Fibroblast of skin of left biceps (primary cell): ENCODE measurements at places on chromosomes 13 and 19.

GRCh38 chr19:12052091-12052496 is 667 bp downstream of the ZNF878 start:
- DNase-seq, result no peak

DNA sequence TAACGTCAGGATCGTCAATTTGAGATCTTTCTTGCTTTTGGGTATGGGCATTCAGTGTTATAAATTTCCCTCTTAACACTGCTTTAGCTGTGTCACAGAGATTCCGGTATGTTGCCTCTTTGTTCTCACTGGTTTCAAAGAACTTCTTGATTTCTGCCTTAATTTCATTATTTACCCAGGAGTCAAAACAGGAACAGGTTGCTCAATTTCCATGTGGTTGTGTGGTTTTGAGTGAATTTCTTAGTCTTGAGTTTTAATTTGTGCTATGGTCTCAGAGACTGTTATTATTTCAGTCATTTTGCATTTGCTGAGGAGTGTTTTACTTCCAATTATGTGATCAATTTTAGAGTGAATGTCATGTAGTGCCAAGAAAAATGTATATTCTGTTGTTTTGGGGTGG is 153.1 kb downstream of the PCDH17 start:
- DNase-seq, result no peak

- DNase-seq, result no peak
These were observed 1.9 kb downstream of the LTBP4 start for GRCh38 chr19:40603071-40603388.

GRCh38 chr19:7602240-7602934 is 6.7 kb downstream of the CAMSAP3 start:
- DNase-seq, result no peak

- DNase-seq, result peak; percentile 26
These were observed 20.9 kb downstream of the CAPS start for GRCh38 chr19:5934774-5935472.

DNA sequence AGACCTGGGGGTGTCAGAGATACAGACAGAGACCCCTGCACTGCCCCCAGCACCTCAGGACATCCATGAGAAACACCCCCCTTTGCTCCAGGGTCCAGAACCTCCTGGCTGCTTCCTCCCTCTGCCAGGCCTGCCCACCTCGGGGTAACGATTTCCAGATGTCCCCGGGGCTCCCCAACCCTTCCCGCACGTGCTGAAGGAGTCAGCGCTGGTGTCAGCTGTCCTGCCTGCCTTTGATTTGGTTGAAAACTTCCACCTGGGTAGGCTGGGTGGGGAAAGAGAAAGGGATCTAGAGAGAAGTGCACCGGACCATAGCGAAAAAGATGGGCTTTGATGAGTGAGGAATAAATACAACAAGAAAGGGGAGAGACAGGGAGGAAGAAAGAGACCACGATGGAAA is 1.5 kb upstream of the CGB7 start:
- DNase-seq, result no peak

DNA sequence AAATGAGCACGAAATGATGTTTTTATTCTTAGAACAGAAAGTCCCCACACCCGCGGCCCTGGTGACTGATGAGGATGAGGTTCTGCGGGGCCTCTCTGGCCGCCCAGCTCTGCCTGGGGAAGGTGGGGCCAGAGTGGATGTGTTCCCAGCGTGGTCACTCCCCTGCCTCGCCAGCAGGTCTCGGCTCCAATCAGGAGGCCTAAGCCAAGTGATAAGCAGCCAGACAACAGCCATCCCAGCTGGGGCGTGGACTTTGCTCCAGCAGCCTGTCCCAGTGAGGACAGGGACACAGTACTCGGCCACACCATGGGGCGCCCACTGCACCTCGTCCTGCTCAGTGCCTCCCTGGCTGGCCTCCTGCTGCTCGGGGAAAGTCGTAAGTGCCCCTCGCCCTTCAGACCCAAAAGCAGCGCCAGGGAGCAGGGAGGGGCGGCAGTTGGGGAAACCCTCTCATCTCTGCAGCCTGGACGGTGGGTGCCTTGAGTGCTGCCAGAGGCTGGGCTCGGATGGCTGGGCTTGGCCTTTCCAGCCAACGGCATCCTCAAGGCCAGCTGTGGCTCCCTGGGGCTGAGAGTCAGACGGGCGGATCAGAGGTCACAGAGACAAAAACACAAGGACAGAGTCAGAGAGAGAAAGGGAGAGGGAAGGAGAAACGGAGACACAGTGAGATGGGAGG is at the start of gene F10:
F10 (plus strand) TSS at position 250 of the 676 bp plus-strand sequence; CDS start at position 307, 57 bp downstream.
- no peak for DNase-seq

- no peak for DNase-seq
These were observed 40.5 kb downstream of the GATAD2A start for GRCh38 chr19:19445911-19446361.

DNA sequence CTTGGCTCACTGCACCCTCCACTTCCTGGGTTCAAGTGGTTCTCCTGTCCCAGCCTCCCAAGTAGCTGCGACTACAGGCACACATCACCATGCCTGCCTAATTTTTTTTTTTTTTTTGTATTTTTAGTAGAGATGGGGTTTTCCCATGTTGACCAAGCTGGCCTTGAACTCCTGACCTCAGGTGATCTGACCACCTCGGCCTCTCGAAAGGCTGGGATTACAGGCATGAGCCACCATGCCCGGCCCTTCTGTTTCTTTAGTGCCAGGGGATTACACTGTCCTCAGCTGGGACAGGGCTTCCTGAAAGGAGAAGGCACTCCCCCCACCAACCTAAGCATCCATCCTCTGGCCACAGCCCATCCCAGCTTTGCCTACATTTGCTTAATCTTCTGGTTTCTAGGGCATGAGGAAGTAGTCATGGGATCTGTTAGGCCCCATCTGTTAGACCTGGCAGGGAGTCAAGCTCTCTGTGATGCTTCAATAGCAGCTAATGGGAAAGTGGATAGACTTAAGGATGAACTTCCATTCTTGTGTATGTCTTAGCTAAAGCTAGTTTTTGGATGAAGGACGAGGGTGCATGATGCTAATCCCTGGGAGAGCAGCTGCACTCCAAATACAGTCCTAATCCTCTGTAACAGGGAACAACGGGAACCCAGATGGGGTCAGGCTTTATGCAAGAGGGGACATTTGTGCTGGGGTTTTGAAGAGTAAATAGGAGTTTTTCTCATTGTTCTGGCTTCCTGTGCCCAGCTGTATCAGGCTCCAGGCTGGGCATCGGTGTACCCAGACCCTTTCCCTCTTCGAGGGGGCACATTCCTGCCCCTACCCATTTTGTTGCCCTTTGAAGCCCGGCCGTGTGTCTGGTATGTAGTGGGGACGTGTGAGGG is 2.6 kb downstream of the VAV1 start:
- DNase-seq, result no peak

GRCh38 chr19:38989066-38989605 is 13.6 kb upstream of the FBXO17 start:
- DNase-seq, result no peak

GRCh38 chr13:113618455-113618854 is 33.9 kb downstream of the TFDP1 start:
- DNase-seq, result no peak

DNA sequence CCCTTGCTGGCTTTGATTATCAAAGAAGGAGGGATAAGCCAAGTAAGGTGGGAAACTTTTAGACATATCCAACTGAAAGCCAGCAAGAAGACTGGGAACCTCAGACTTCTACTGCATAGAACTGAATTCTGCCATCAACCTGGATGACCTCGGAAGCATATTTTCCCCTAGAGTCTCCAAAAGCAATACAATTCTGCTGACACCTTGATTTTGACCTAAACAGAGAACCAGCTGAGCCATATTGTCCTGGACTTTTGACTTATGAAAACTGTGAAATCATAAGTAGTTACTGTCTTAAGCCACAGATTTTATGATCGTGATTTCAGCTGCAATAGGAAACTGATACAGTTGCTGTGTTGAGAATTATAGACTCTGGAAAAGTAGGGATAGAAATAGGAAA is 227.6 kb downstream of the PCDH20 start:
- no peak for DNase-seq

DNA sequence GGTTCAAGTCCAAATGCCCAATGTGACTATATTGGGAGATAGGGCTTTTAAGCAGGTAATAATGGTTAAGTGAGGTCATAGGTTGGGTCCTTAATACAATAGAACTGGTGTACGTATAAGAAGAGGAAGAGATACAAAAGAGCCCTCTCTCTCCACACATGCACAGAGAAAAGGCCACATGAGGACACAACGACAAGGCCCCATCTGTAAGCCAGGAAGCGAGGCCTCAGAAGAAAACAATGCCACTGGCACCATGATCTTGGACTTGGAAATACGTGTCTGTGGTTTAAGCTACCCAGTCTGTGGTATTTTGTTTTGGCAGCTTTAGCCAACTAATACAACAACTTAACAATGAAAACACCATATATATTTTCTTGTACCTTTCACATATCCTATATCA is 23.4 kb upstream of the RFC3 start:
- DNase-seq, result no peak

- no peak for DNase-seq
These were observed 7.1 kb upstream of the ZNF90 start for GRCh38 chr19:20070691-20071090.

GRCh38 chr13:99218545-99218944 is 17.9 kb downstream of the UBAC2 start:
- DNase-seq, result no peak

GRCh38 chr19:50922317-50922853 is 11.2 kb upstream of the KLK4 start:
- DNase-seq, result peak; percentile 29

DNA sequence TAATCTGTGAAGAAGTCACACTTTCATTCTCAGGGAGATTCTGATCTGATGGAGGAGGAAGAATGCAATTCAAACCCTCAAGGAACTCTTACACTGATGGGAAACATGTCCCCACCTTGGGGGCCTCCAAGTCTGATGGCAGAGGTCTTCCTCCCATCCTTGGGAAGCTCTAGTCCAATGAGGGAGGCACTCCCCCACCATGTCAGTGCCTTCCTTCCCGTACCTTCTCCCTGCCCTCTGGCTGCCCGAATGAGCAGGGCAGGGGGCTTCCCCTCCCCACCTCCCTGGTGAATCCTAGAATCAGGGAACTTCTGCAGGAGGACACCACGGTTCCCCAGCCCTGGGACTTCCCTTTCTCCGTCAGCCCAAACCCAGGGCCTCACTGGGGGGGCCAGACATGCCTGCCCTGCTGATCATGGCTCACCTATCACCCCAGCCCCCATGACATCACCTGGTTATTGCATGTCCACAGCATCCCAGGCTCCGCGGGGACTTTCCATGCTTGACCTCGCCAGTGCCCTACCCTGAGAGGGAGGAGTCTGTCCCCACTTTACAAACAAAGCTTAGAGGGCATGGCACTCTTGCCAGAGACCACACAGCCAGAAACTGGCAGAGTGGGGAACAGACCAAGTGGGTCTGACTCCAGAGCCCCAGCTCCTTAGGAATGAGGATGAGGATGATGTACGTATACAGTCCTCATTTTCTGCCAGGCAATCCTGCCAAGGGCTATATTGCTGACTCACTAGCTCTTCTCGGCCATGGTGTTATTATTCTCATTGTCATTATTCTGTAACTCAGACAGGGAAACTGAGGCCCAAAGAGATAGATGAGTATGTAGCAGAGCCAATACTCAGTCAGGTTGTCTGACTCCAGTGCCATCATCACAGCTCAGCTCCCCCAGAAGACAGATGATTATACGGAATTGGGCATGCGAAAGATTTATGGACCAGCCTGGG is 9.6 kb upstream of the BCL3 start:
- no peak for DNase-seq

GRCh38 chr13:40812724-40813445 is 23.5 kb downstream of the SLC25A15 start:
- no peak for DNase-seq

DNA sequence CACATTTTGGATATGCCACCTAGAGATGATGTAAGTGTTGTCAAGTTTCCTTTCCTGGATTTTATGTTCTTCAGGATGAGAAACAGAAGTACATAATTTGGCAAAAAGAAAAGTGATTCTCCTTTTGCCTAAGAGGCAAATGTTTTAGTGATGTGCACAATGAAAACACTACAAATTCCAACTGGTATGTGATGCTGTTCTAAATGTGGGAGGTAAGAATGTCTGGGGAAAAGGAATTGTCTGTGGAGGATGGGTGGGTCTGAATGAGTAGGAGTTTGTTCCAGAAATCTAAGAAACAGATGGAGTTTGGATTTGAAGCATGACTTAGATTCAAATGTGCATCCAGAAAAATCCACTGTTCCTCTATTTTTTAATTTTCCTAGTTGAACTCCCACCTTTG is 473.6 kb upstream of the SPRY2 start:
- peak; percentile 8 for DNase-seq

DNA sequence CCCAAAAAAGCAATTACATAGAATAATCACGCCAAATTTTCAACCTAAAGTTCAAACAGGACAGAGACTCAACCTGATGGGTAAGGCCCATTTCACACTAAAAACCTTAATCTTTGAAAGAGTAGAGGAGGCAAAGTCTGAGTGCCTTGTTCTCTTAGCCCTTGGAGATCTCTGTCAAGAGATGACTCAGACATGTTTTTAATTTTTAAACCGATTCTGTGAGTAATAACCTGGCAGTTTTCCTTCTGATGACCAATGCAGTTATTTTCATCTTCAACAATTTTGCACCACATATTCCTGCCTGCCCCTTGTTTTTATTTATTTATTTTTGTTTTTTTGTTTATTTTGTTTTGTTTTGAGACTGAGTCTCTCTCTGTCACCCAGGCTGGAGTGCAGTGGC is 11.5 kb upstream of the TNFSF9 start:
- peak; percentile 54 for DNase-seq

GRCh38 chr19:16536130-16536529 is 6.1 kb downstream of the CHERP start:
- DNase-seq, result no peak

GRCh38 chr19:46296722-46297461 is at the start of gene HIF3A:
HIF3A (plus strand) TSS chr19:46297042; CDS start chr19:46297077, 35 bp downstream.
- DNase-seq, result no peak

DNA sequence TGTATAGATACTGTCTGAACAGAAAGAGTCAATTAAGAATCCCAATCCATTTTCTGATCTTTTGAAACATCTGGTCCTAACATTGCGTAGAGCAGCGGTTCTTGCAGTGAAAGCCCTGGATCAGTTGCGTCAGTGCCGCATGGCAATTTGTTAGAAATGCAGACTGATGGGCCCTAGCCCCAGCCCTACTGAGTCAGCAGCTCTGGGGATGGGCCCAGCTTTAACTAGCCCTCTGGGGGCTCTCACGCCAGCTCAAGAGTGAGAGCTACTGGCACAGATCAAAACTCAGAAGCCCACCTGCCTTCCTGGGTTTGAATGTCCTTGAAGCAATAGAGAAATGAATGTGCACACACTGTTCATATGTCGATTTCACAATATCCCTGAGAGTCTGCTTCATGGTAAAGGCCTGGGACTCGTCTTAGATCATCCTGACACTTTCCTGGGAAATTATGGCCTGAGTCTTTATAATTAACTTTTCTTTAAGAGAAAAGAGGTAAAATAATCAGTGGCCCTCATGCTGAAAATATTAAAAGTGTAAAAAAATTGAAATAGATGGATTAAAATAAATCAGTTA is 206.8 kb upstream of the TMTC4 start:
- DNase-seq, result peak; percentile 38

GRCh38 chr19:2235381-2236063 is 607 bp downstream of the PLEKHJ1 start:
- no peak for DNase-seq

DNA sequence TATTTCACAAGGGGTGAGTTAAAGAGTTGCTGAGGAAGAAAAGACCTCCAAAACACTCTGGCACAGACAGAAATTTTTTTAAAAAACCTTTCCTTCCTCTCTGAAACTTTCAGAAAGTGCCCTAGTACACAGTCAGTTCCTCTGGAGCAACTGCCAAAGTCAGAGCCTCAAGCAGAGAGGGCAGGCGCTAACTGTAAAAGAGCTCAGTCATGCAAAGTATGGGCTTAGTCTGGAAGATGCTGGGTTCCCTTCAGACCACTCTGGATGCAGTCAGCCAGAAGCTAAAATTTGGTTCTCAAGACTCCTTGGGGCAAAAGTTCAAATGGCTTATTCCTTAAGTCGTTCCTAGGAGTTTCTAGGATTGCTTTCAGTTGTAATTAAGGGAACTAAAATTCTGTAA is 671.6 kb downstream of the PCDH9 start:
- DNase-seq, result no peak
